ENCODE measurements at places on chromosomes 2 and 18. TPM values are rescaled to one million over a fixed set of nuclear protein-coding genes. Genes with fewer than 3 reads are reported as not detected.

The CEP68 gene
- total RNA-seq: 5.7 TPM

The POTEJ gene
- total RNA-seq: 0.04 TPM

The CACNB4 gene
- total RNA-seq: 14.3 TPM

The NT5C1B gene
- not detected for total RNA-seq

The SKOR2 gene
- not detected for total RNA-seq

The CREG2 gene
- 0.18 TPM for total RNA-seq

The FSHR gene
- not detected for total RNA-seq

The SAG gene
- total RNA-seq: not detected

The RBM44 gene
- 0.15 TPM for total RNA-seq

The CEP192 gene
- total RNA-seq: 33.6 TPM
